RPMI7951 (cell line): ENCODE measurements at places on chromosomes 16 and 17. TPM values are rescaled to one million over a fixed set of nuclear protein-coding genes. Genes with fewer than 3 reads are reported as not detected.

- DNase-seq, result no peak
Observed at GRCh38 chr16:89119166-89119621, 25.5 kb downstream of the ACSF3 start.

Gene NAGS
- total RNA-seq, result 1.8 and 3.3 TPM in 2 replicates

Gene SF3B3
- total RNA-seq, result 152 and 218 TPM in 2 replicates

GRCh38 chr17:29734640-29735039 is 111.9 kb upstream of the CORO6 start:
- no peak for DNase-seq

DNA sequence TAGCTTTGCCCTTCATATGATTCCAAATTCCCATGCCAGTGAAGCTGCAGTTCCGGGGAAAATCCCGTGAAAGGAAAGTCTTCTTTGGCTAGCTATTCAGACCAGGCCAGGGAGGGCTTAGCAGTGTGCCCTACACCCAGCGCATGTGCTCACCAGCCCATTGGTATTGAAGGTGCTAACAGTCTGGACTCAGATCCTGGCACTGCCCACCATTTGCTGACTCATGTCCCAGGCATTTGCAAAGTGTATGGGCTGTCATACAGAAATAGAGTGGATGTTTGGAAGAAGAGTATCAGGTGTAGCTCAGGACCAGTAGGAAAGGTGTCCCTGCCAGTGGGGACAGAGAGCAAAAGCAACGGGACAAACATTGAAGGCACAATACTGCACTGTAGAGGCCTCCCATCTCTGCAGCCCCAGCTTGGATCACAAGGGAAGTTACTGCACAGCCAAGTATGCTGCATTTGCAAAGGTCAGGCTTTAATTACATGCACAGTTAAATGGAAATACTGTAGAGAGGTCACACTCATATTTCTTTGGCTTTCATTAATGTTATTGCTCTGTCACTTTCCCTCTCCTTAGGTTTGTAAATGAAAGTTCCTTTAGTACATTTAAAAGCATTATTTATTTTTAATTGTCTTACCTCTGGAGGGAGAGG is 220.0 kb downstream of the IRX3 start:
- peak; percentile 48 for DNase-seq

- peak; percentile 32 for DNase-seq
Observed at GRCh38 chr17:7328840-7329373, at the start of gene NEURL4. Gene NEURL4, minus strand, starts transcription at chr17:7329335. Its CDS starts 23 bp downstream, at chr17:7329312.

DNA sequence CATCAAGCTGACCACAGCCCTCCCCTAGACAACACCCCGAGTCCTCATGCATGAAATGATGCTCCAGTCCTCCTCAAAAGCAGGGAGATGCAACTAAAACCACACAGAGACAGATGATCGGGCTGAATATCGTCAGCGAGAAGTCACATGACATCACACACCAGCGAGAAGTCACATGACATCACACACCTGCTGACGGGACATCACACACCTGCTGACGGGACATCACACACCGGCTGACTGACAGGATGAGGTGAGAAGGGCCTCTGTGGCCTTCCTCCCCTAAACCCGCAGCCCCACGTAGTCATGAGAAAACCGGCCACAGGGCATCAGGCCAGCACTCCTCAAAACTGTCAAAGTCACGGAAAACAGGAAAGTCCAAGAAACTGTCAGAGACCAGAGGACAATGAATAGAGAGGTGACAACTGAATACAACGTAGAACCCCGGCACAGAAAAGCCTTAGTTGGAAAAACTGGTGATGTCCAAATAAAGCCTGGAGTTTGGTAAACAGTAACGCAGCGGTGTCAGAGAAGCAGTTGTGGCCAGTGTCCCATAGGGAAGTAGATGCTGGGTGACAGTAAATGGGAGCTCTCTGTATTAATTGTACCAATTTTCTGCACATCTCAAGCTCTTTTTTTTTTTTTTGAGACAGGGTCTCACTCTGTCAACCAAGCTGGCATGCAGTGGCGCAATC is 14.3 kb downstream of the LITAF start:
- no peak for DNase-seq

DNA sequence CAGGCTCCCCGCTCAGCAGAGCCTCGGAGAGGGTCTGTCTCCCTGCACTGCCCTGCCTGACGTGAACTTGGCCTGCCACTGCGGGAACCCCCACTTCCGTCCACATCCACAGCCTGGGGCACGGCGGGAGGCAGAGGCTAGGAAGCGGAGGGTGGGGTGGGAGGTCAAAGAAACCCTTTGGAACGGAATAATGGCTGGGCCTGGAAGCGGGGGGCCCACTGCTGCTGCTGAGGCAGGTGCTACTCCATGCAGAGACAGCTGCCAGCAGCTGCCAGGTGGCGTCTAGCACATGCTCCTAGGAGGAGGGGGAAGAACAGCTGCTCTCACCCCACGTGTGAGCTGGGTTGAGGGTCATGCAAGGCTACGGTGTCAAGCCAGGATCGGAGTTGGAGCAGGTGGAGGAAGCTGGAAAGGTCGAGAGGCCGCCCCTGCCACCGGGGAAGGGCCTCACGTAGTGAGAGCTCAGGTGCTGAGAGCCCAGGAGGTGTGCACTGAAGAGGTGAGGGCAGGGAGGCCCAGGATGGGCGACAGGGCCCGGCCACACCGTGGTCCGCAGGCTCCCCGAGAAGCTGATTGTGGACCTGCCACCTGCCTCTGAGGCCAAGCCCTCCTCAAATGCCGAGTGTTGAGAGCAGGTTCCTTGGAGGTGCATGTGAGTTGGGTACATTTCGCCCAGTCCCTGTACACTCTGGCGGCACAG is 9.8 kb downstream of the FSCN2 start:
- DNase-seq, result no peak

GRCh38 chr17:51533821-51534220 is 273.5 kb downstream of the UTP18 start:
- DNase-seq, result no peak
